CD4-positive, alpha-beta T cell (primary cell): ENCODE measurements at places on chromosomes 2 and 18. TPM values are rescaled to one million over a fixed set of nuclear protein-coding genes. Genes with fewer than 3 reads are reported as not detected.

- H3K36me3 ChIP-seq, result no peaks in the 10 kb centered on the region
- no peak overlapping the region for H3K4me3 ChIP-seq
- H3K27ac ChIP-seq, result no peak overlapping the region
- no peaks in the 10 kb centered on the region for H3K27me3 ChIP-seq
- DNase-seq, result no peak
Measured at GRCh38 chr2:132804051-132804450, 134.0 kb upstream of the LYPD1 start.

The CHAC2 gene
- 0.47 TPM for total RNA-seq

The PPIG gene
- total RNA-seq, result 83.4 TPM

GRCh38 chr2:211944572-211944971, 594.0 kb downstream of the ERBB4 start:
- H3K4me1 ChIP-seq, result no peaks in the 10 kb centered on the region
- no peak overlapping the region for H3K4me3 ChIP-seq
- no peak overlapping the region for H3K27ac ChIP-seq
- no peaks in the 10 kb centered on the region for H3K36me3 ChIP-seq
- no peaks in the 10 kb centered on the region for H3K27me3 ChIP-seq

The REEP1 gene
- total RNA-seq, result not detected

DNA sequence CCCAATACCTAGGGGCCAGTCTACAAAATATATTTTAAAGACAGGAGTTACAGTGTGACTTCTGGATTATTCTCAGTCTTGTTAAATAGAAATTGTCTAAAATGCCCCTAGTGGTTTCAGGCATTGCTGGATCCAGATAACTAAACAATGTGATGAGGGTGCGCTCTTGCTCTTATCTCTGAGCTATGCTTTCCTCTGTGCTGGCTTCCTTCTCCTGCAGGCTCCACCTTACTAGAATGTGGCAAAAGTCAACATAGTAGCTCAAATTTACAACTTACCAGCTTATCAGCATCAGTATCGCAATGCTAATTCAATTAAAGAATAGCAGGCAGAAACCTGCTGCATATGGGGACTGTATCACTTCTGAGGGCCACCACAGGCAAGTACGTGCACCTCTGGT, 61.3 kb upstream of the RNU4ATAC start:
- no peak for DNase-seq
- no peak overlapping the region for H3K4me3 ChIP-seq
- H3K36me3 ChIP-seq, result peaks cover 33% of the 10 kb centered on the region

The TMEM163 gene
- total RNA-seq, result 0.47 TPM

- peaks cover 19% of the 10 kb centered on the region for H3K4me1 ChIP-seq
- H3K27ac ChIP-seq, result no peak overlapping the region
- H3K36me3 ChIP-seq, result no peaks in the 10 kb centered on the region
- no peaks in the 10 kb centered on the region for H3K27me3 ChIP-seq
Measured at GRCh38 chr2:233338812-233339368, 15.4 kb upstream of the DGKD start.

DNA sequence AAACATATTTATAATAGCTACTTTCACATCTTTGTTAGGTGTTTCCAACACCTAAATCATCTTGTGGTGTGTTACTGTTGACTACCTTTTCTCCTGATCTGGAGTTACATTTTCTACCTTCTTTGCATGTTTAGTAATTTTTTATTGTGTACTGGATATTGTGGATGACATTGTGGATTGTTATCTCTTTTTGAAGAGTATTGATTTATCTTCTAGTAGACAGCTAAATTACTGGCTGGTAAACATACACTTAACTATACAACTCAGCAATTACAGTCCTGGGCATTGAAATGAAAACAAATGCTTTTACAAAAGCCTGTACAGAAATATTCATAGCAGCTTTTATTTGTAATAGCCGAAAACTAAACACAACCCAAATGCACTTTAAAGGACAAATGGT, 150.8 kb downstream of the PTRHD1 start:
- H3K4me3 ChIP-seq, result no peak overlapping the region
- no peak for DNase-seq
- H3K36me3 ChIP-seq, result peaks cover 3% of the 10 kb centered on the region
- H3K27ac ChIP-seq, result no peak overlapping the region
- H3K27me3 ChIP-seq, result no peaks in the 10 kb centered on the region

- no peak overlapping the region for H3K27ac ChIP-seq
- H3K4me3 ChIP-seq, result no peak overlapping the region
- H3K36me3 ChIP-seq, result peaks cover 32% of the 10 kb centered on the region
- no peak for DNase-seq
- no peaks in the 10 kb centered on the region for H3K4me1 ChIP-seq
Measured at GRCh38 chr2:191701029-191701428, 23.1 kb downstream of the NABP1 start.

The ERMN gene
- total RNA-seq, result 17.3 TPM

DNA sequence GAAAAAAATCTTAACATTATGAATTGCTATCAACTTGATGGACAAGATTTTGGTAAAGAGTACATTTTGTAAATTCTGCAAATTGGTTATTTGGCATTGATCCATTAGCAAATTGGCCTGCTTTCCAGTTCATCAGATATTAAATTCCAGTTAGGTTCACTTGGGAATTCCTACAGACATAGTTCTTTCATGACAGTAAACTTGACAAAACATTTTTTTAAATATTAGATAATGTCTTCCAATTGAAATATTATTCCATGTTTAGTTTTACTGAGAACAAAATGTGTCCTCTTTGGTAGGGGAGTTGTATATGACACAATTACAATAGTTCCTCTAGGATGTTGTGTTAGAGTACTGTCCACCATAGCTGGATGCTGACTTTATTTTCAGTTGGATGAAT, 141.9 kb downstream of the LCLAT1 start:
- H3K4me3 ChIP-seq, result no peak overlapping the region
- H3K27ac ChIP-seq, result no peak overlapping the region
- no peak for DNase-seq
- H3K4me1 ChIP-seq, result no peaks in the 10 kb centered on the region
- no peaks in the 10 kb centered on the region for H3K27me3 ChIP-seq
- no peaks in the 10 kb centered on the region for H3K36me3 ChIP-seq

GRCh38 chr2:105754994-105755393, 10.3 kb downstream of the NCK2 start:
- DNase-seq, result no peak
- peaks cover 23% of the 10 kb centered on the region for H3K36me3 ChIP-seq
- peaks cover 87% of the 10 kb centered on the region for H3K4me1 ChIP-seq
- H3K27me3 ChIP-seq, result no peaks in the 10 kb centered on the region

DNA sequence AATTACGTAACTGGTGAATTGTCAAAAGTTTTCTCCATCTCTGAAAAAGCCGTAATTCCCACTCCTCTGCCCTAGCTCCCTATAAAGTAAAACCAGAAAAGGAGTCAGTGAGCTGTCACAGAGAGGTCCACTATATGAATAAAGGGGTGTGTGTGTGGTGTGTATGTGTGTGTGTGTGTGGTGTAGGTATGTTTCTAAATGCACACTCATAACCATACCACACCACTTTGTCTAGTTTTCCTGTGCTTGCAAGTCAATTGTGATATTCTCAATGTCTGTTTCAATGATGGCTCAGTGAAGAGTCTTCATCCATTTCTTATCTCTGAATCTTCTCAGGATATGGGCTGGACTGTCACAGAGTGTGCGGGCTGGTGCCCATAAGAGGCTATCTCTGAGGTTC, 54.8 kb upstream of the CCDC68 start:
- no peak for DNase-seq
- H3K4me3 ChIP-seq, result no peak overlapping the region
- no peak overlapping the region for H3K27ac ChIP-seq

DNA sequence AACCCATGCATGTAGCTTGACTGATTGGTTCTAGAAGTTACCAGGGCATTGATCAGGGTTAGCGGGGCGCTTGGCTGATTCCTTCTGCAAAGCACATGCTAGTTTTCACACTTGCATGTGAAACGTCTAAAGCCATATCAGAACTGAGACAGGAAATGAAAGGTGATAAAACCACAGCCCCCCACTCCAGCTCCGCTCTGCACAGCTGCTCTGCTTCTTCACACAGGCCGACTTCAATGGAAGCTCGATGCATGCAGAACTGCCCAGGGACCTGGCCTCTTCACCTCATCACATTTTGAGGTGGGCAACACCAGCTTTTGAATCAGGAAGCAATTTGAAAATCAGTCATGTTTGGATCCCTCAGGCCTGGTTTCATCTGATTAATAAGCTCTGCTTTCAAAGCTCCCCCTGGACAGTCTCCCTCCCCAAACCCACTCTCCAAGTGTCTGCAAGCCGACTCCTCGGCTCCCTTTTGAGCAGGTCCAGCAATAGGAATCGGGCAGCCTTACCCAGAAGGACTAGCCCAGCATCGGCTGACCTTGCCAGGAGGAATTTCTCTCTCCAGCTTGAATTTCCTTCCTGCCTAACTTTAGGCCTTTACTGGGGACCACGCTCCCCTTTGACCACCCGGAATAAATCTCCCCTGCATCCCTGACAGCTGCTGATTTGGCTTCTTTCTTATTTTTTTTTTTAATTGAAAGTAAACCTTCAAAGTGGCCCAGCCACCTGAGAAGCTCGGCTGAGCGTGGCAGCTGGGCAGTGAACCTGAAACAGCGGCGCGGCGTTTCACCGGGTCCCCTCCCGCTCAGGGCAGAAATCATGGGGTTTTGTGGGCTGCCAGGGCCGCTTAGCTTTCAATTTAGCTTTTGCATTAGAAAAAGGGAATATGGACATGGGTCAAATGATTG, 31.7 kb downstream of the HRH4 start:
- no peak for DNase-seq
- no peaks in the 10 kb centered on the region for H3K36me3 ChIP-seq
- peaks cover 11% of the 10 kb centered on the region for H3K4me1 ChIP-seq
- no peak overlapping the region for H3K4me3 ChIP-seq

DNA sequence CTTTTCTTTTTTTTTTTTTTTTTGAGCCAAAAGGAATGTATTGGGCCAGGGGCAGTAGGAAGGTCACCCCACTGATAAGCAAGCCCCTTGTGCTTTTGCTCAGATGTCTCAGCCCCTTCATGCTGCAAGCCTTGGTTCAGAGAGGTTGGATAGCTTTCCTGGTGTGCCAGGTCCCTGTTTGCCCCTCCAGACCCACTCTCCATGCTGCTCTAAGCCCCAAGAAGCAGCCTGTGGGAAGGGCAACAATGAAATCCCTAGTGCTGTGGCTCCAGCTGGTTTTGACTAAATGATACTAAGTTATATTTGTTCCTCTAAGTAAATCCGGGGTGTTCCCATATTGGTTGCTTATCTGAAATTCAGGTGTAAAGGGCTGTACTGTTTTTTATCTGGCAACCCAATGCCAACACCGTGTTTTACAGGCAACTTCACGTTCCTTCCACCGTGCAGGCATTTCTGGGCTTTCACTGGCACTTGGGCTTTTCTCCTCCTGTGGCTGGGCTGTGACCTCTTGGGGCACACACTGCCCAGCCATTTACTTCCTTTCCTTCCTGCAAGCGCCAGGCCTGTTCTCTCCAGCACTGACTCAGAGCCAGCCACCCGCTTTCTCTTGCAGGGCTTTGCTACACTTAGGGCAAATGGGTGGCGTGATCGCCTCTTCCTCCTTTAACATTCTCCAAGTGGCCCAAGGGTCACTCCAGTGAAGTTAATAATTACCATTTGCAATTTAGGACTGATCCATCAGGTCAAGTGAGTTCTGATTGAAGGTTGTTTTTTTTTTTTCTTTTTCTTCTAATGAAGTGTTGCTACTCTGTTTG, 21.6 kb downstream of the MERTK start:
- no peak overlapping the region for H3K4me3 ChIP-seq
- no peak overlapping the region for H3K27ac ChIP-seq
- DNase-seq, result no peak
- no peaks in the 10 kb centered on the region for H3K27me3 ChIP-seq
- H3K36me3 ChIP-seq, result no peaks in the 10 kb centered on the region

The MYO1B gene
- total RNA-seq, result 0.98 TPM

GRCh38 chr2:165015052-165015642, 59.8 kb upstream of the SLC38A11 start:
- no peaks in the 10 kb centered on the region for H3K4me1 ChIP-seq
- H3K36me3 ChIP-seq, result no peaks in the 10 kb centered on the region
- no peak overlapping the region for H3K27ac ChIP-seq

The TLX2 gene
- total RNA-seq, result 0.30 TPM

DNA sequence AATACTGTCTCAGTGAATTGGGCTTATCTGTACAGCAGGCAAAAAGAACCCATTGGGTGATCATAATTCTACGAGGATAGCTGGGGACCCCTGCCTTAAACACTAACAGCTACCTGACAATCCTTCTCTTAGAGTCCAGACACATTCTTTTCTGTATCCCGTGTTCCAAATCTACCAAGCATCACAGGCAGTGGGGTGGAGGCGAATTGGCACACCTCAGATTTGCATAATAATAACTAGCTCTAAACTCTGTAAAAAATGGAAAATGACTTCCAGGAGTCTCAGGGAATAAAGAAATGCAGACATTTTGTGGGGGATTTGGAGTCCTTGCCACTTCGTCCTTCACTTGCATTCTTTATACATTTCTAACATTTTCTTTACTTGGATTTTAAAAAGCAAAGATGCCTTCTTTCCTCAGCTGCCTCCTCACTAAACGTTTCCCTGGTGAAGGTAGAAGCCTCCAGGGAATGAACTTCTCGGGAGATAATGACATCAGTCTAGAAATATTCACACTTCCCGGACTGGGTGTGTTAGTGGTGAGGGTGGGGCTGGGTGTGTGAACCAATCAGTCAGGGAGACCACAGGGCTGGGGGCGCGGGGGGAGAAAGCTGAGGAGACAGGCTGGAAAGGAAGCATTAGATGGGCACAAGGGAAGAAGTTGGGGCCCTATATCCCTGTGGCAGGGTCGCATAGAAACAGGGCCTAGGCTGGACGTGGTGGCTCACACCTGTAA, 59.1 kb upstream of the BOD1L2 start:
- peaks cover 9% of the 10 kb centered on the region for H3K4me1 ChIP-seq
- H3K27ac ChIP-seq, result no peak overlapping the region
- DNase-seq, result no peak
- H3K27me3 ChIP-seq, result no peaks in the 10 kb centered on the region
- no peak overlapping the region for H3K4me3 ChIP-seq

The DNAJC5G gene
- total RNA-seq, result not detected

- H3K4me3 ChIP-seq, result no peak overlapping the region
- H3K4me1 ChIP-seq, result no peaks in the 10 kb centered on the region
- no peaks in the 10 kb centered on the region for H3K36me3 ChIP-seq
- H3K27me3 ChIP-seq, result no peaks in the 10 kb centered on the region
Measured at GRCh38 chr18:46485675-46486194, 171.3 kb downstream of the LOXHD1 start.

DNA sequence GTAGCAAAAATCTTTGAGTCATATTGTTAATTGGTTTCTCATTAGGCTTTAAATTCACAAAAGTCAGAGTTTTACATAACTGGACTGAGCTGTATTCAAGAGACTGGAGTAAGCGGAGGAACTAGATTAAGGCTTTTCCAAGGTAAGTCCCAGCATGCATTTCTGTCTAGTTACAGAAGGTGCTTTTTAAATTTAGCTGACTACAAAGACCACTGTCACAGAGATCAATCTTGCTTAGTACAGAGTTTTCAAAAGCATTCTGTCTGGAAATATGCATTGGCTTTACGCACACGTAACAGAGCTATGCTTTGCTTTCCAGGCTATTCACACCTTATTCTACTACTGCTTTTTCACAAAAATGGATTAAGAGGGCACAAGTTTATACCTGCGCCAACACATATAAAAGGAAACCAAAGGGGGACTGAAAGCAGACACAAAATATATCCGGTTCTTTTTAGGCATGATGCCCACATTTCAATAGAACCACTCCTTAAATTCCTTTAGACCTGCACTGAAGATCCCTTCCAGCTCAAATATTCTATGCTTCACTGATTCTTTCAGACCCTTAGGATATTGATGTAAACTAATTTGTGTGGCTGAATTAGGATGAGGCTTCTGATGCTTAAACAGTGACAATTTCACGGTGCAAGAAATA, 560.7 kb upstream of the CRIM1 start:
- no peaks in the 10 kb centered on the region for H3K4me1 ChIP-seq
- DNase-seq, result no peak
- H3K27me3 ChIP-seq, result no peaks in the 10 kb centered on the region
- no peak overlapping the region for H3K4me3 ChIP-seq
- no peak overlapping the region for H3K27ac ChIP-seq

- H3K4me3 ChIP-seq, result no peak overlapping the region
- H3K27ac ChIP-seq, result no peak overlapping the region
- DNase-seq, result no peak
Measured at GRCh38 chr2:241891988-241892298, 22.4 kb downstream of the RTP5 start.
